ENCODE measurements at places on chromosomes 11 and 22. TPM values are rescaled to one million over a fixed set of nuclear protein-coding genes. Genes with fewer than 3 reads are reported as not detected.

DNA sequence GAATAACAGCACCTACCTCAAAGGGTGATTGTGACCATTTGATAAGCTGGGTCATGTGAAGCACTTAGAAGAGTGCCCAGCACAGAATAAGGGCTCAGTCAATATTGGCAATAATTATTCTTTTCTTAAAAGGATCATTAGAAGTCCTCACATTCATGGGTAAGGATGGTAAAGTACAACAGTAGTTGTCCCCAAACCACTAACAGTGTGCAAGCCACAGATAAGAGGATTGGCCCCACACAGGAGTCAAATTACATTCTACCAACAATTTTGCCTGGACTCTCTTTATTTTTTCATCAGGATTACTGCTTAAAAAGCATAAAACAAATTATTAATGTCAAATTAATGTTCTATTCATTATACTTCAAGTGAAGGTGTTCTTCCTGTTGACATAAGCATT, 271.5 kb upstream of the PDGFD start:
- DNase-seq = no peak

GRCh38 chr11:122811721-122812120, 26.6 kb upstream of the CRTAM start:
- no peak for DNase-seq

The PARVG gene
- not detected for total RNA-seq

DNA sequence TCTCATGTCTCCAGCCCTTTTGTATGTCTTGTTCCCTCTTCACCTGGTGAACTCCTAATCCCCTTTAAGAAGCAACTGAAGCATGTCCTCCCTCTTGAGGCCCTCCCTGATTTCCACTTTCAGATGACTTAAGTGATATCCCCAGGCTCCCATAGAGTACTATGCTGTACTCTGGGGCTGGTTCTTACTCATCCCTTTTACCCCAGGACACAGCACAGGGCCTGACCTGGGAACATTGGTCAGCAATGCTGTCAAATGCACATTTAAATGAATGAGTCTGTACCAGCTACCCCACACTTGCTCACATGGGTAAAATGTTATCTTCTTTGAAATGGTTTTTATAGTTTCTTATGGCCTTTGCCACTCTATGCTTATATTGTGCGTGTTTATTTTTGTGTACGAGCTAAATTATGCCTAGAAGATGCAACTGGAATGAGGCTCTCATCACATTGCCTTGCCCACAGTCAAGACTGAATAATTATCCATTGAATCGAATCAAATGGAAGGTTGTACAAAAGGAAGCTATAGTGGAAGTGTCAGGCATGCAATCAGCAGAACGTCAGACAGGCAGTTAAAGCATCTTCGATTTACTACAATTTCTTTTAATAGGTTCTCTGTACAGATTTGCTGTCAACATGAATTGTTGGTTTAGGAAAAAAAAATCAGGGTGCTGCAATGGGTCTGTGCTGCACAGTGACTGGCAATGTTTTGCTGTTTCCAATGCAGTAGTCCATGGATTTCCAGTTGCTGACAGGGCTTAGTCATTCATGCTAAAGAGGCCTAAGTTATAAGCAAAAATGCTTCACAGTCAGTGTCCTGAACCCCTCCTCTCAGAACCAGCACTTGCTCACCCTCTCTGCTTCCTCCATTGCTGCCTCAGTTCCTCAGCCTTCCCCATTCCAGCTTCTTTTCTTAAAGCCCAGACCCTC, 79.5 kb downstream of the PARVA start:
- no peak for DNase-seq

GRCh38 chr11:127106938-127107337, 106.4 kb upstream of the KIRREL3 start:
- DNase-seq = peak; percentile 5

DNA sequence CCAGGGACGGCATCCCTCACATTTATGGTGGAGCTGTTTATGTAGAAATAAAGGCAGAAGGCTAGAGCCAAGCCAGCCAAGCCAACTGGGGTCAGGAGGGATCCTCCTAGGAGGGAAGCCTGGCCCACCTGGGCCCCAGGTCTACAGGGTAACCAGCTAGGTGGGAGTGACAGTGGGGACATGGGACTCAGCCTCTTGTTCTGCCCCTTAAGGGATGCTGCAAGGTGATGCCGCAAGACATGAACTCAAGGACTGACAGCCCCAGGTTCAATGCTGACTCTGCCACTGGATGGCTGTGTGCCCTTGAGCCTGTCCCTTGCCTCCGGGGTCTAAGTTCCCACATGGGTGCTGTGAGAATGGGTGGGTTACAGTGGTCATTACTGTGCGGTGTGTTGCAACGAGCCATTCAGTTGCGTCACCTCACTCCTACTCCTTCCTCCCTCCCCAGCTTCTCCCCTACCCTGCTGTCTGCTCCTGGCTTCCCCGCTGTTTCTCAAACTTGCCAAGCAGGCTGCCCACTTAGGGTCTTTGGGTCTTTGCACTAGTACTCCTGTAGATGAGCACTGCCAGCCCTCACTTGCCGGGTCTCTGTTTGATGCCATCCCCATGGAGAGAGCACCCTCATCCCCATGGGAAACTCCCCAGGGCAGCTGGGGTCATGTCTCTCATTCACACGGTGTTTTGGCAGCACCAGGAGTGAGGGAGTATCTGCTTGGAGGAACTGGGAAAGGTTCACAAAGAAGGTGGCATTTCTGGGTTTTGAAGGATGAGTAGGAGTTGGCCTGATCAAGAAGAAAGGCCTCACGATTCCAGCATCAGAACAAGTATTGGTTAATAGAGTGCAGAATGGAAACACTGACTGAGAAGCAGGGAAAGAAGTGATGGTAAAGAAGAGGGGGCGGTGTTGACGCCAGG, 43.0 kb upstream of the RTL6 start:
- DNase-seq = no peak

The SHISAL1 gene
- under 0.01 TPM for total RNA-seq

The MAPK8IP2 gene
- total RNA-seq = 28.3 TPM

- DNase-seq = no peak
Measured at GRCh38 chr11:71991494-71991893, 7.2 kb upstream of the IL18BP start.

- no peak for DNase-seq
Measured at GRCh38 chr11:72703267-72704008, 29.2 kb upstream of the PDE2A start.

The CDKN1C gene
- total RNA-seq = 15.6 TPM

The OR5P2 gene
- not detected for total RNA-seq

GRCh38 chr11:81946831-81947230, 786.8 kb downstream of the FAM181B start:
- DNase-seq = no peak

The TRIM51 gene
- total RNA-seq = not detected

GRCh38 chr11:130425156-130425555, 3.3 kb downstream of the ADAMTS8 start:
- DNase-seq = no peak

The SYCE3 gene
- total RNA-seq = not detected

Data from G401 (cell line).